ENCODE measurements at places on chromosomes 3 and 15.

DNA sequence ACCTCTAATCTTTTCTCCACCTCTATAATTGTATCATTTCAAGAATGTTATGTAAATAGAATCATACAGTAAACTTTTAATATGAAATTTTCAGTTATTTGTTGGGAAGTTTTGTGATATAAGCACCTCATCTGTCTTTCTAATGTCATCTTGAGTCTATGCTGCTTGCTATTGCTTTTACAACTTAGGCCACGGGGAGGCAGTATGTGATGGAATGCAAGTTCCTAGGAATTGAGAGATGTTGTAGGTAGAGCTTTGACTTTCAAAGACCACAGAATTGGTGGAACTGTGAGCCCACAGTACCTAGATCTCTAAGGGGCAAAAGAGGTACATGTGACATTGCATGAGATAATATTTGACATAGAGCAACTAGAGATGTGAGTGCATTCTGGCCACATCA lies 328.3 kb downstream of the MFSD1 start:
- peak; percentile 66 for DNase-seq

DNA sequence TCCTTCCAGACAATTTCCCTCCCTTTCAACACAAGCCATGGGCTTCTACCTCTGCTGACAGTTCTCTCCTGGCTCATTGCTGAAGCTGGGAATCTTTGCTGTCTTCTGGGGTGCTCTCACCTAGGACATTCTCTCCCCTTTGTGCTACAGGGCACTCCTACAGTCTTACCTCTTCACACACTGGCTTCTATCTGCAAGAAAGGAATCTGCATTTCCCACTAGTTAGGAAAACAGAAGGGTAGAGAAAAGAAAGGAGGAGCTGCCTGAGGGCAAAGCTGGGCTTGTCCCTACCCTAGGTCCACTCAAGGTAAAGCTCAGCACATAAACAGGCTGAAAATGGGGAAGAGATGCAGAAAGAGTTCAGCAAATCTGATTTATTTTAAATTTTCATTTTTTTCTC lies 5.6 kb upstream of the ARGFX start:
- DNase-seq: no peak

- DNase-seq: no peak
Measured at GRCh38 chr3:155227141-155227540, 66.3 kb downstream of the STRIT1 start.

- peak; percentile 34 for DNase-seq
Measured at GRCh38 chr3:53069422-53070068, 23.7 kb upstream of the SFMBT1 start.

- DNase-seq: no peak
Measured at GRCh38 chr3:50264383-50264963, 4.5 kb upstream of the SEMA3B start.
